ENCODE measurements at places on chromosomes 13 and 19. TPM values are rescaled to one million over a fixed set of nuclear protein-coding genes. Genes with fewer than 3 reads are reported as not detected.

GRCh38 chr19:58385313-58385890 lies 1.7 kb upstream of the RPS5 start:
- no peak for DNase-seq

DNA sequence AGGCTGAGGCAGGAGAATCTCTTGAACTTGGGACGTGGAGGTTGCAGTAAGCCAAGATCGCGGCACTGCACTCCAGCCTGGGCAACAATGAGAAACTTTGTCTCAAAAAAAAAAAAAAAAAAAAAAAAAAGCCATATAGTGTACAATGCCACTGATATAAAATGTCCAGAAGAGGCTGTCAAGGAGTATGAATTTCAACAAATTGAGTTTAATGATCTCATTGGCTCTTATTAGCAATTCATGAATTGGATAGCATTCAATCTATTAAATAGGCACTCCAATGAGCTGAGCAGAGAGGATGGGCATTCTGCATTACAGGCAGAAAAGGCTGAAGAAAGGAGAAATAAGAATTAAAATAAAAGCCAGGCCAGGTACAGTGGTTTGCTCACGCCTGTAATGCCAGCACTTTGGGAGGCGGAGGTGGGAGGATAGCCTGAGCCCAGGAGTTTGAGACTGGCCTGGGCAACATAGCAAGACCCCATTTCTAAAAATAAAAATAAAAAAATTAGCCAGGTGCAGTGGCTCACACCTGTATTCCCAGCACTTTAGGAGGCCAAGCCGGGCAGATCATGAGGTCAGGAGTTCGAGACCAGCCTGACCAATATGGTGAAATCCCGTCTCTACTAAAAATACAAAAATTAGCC lies 757 bp upstream of the LMNB2 start:
- no peak for DNase-seq

KRTDAP gene
- not detected for total RNA-seq

DNA sequence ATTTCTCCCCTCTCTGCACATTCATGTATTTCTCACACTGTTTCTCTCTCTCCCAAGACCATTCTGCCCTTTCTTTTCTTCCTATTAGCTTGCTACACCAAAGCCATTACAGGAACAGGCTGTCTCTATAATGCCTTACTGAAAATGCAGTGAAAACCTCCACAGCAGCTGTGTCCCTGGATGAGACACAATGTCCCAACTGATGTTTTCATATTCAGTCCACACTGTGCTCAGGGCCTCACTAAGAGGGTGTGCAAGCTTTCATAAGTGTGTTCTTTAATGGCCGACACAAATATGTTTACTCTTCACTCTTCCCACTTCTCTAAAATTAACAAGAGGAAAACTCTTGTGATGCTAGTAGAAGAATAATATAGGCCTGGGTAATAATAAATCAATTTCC lies 163.4 kb downstream of the KCTD12 start:
- DNase-seq: no peak

GRCh38 chr13:100344544-100344943 lies 244.0 kb downstream of the GGACT start:
- no peak for DNase-seq

- DNase-seq: no peak
Observed at GRCh38 chr13:44840131-44840530, 149.1 kb downstream of the NUFIP1 start.

C19orf67 gene
- total RNA-seq: 0.28 TPM

All from Panc1 (cell line).